Lower leg skin (tissue), 4 donors: ENCODE measurements at places on chromosomes 12 and 14. TPM values are rescaled to one million over a fixed set of nuclear protein-coding genes. Genes with fewer than 3 reads are reported as not detected.

DNA sequence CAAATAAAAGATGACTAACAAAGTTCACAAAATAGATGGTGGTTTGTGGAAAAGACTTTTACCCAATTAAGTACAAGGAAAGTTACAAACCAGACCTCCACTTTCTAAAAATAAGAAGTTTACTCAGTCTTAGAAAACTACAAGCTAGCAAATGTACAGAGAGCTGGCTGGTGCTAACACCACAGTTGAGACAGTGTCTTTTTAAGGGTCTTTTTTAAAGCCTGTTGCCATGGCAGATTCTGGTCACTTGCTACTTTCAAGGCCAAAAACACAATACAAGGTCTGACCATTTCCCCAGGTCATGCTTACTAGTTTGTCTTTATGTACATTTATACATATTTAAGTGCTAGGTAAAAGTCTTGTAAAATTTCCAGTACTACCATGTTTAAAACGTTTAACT is 2.4 kb downstream of the BTG1 start:
- no peak for DNase-seq

- DNase-seq, result no peak
Observed at GRCh38 chr14:61472801-61473376, 151.5 kb downstream of the PRKCH start.

The GMFB gene
- 19.9 TPM for total RNA-seq

DNA sequence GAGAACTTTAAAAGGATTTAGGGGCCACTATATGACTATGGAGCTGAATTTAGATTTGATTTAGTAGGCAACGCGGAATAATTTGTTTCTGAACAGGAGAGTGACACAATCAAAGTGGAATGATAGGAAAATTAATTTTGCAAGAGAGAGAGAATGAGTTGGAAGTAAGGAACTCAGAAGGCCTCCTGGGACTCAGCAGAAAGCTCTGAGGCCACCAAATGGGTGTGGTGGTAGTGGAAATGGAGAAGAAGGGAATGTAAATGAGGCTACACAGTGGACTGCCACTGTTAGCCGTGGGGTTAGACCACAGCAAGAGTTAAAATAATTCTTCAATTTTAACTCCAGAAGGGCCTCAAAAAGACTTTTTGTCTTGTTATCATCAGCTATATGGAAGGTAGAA is 102.7 kb downstream of the LRRK2 start:
- DNase-seq, result no peak

DNA sequence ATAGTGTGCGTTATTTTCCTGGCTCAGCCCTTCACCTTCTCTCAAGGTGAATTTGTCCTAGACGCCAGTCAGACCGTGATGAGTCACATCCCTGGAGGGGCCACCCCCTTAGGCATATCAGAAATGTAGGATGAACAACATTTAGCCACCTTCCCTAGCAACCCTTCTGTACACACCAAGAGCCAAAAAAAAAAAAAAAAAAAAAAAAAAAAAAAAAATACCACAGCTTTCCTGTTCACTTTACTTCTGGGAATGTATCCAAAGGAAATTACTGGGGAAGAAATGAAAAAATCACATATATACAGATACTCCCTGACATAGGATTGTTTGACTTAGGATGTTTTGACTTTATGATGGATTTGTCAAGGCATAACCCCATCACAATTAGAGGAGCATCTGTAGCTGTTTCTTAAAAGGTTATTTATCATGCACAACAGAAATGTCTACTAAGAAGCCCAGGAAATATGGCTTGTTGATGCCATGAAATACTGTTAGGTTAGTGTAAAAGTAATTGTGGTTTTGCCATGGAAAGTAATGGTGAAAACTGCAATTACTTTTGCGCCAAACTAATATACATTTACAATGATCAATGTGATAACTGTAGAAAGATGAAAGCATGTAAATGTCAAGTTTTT is 68.2 kb upstream of the BDKRB2 start:
- DNase-seq, result no peak

- DNase-seq, result no peak
Observed at GRCh38 chr12:89856431-89856830, 147.8 kb upstream of the ATP2B1 start.

DNA sequence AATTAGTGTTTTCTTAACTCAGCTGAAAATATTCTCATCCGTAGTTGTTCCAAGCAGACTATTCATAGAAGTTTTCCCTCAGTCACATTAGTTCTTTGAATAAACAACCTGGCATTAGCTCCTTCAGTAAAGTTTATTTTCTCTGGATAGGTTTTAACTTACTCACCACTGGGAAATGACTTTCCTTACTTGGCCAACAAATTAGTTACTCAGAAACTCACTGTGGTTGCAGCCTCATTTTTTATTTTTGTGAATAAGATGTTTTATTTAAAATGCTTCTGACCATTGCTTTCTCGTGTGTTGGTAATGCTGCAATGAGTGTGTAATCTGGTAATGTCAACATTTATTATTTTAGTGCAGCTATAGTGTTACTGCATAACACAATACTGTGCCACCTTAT is 74.9 kb downstream of the NOVA1 start:
- DNase-seq, result no peak

DNA sequence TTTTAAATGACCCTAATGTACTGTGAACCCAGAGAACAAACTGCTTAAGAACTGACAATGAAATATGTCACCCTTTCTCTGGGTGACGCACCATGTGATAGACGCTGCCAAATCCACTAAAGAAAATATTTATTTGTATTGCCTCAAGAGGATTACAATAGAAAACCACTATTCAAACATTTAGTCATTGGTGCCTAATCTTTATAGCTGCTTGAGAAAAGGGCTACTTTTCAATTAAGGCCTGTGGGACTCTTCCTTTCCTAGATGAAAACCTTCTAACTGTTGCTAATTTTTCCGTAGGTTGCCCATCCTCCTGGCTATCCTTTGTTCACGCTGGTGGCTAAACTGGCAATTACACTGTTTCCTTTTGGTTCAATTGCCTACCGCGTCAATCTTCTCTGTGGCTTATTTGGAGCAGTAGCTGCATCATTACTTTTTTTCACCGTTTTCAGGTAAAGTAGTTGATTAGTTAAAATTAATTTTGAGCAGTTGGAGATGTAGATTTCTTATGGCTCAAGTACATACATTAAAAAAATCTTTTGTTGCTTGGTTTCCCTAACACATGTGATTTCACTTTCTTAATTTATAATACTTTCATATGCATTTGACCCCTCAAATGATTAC is 6.0 kb downstream of the TMEM260 start:
- DNase-seq, result no peak

DNA sequence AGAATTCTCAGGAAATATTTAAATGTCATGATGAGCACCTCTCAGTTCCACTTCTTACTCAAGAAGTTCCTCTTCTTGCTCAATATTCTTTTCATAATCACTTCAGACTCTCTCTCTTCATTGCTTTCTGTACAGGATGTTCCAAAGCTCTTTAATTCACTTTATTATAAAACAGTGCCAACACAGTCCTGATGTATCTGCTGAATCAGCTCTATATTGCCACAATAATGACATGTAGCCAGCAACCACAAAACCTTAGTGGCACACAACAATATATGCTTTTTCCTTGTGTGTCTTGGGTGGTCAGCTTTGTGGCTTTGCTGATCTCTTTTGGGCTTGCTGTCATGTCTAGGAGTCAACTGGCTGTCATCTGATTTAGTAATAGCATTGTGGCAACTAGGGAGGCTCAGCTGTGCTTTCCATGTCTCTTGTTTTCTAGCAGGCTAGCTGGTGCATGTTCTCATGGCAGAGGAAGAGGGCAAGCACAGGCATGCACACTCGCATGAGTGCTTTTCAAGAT is 52.8 kb upstream of the SLC2A13 start:
- peak; percentile 75 for DNase-seq

- no peak for DNase-seq
Observed at GRCh38 chr12:50224026-50224692, 57.0 kb upstream of the CERS5 start.

DNA sequence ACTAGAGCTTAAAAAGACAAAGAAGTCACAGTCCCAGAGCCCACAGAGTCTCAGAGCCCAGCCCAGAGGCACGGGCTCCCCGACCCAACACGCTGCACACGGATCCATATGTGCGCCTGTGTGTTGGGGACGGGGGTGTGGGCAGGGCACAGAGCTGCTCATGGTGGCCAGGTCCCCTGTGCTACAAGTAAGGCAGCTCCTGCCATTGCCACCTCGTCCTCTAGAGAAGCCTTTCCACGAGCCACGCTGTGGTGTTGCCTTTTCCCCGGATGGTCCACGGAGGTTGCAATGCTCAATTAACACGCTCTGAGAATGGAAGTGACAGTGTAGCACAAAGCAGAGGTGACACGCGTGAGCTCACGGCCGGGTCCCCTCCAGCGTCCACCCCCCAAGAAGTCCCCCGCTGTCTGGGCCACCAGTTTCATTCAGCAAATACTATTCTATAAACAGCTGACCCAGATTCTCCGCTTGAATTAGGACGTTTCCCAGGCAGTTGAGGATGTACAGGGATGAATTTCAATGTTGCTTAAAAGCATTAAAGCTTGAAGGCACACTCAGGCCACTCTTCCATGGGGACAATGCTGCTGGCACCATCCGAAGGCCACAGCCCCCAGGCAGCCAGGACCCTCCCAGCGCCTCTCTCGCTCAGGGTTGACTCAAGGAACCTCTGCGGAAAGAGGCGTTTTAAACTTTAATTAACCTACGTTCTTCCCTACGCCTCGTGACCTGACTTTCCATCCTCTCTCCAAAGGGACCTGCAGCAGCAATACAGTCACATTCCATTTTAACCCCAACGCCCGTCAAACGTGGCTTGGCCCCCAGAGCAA is 22.7 kb upstream of the EIF5 start:
- DNase-seq, result no peak

DNA sequence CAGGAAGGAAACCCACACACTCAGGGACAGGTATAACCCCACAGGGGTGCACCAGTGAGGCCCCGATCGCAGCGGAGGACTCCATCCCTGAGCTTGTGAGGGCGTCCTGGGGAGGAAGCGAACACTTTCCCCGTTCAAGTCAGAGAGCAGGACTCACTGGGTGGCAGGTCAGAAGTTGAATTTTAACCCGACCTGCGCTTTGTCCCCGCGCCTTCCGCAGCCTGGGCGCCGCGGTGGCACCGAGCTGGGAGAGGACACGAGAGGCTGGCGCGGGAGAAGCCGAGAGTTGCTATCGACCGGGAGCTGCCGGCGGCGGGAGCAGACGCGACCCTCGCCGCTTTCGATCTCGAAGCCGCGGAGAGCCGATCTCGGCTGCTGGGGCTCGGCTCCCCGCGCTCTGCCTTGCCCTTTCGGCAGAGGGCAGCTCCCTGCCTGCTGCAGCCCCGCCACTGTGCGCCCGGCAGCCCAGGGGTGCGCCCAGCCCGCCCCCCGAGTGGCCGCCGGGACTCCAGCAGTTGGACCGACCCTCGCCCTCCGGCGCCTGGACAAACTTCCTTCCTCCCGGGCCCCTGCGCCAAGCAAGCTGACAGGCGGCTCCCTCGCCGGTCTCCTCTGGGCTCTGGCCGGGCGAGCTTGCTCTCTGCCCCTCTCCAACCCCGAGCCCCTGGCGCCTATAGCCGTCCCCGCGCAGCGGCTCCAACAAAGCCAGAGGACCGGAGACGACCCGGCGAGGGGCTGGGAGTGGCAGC is 918 bp downstream of the LIN7A start:
- DNase-seq, result peak; percentile 86
